Right forelimb (tissue), 1 donor: ENCODE measurements at places on chromosomes 11 and 22.

- DNase-seq, result no peak
These were observed 33.4 kb upstream of the FTH1 start for GRCh38 chr11:62000539-62001446.

- DNase-seq, result no peak
These were observed 260.4 kb upstream of the ARHGAP20 start for GRCh38 chr11:110972640-110973039.

GRCh38 chr11:43573873-43574272 is 106.7 kb upstream of the HSD17B12 start:
- no peak for DNase-seq

DNA sequence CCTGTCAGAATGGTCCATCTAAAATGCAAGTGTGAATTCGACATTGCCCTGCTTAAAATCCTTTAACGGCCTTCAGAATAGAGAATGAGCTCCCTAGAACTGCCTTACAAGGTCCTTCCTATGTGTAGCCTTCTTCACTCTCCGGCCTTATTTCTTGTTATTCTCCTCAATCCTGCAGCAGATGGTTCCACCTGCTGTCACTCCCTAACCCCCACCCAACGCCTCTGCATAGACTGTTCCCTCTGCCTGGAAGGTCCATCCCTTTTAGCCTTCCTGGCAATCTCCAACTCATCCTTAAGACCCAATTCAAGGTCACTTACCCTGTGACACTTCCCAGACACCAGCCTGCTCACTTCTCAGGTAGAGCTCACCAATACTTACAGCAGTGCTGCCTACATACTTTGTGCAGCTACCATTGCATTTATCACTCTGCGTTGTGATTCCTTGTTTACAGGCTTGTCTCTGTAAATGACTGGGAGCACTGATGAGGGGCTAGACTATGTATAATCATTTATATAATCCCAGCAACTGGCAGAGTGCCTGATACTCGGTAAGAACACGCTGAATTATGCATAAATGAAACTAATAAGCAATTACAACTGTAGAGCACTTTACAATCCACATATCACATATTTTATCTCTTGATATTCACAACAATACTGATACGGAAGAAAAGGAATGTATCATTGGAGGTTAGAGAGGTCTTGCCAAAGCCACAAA is 58.9 kb downstream of the CLPB start:
- no peak for DNase-seq

DNA sequence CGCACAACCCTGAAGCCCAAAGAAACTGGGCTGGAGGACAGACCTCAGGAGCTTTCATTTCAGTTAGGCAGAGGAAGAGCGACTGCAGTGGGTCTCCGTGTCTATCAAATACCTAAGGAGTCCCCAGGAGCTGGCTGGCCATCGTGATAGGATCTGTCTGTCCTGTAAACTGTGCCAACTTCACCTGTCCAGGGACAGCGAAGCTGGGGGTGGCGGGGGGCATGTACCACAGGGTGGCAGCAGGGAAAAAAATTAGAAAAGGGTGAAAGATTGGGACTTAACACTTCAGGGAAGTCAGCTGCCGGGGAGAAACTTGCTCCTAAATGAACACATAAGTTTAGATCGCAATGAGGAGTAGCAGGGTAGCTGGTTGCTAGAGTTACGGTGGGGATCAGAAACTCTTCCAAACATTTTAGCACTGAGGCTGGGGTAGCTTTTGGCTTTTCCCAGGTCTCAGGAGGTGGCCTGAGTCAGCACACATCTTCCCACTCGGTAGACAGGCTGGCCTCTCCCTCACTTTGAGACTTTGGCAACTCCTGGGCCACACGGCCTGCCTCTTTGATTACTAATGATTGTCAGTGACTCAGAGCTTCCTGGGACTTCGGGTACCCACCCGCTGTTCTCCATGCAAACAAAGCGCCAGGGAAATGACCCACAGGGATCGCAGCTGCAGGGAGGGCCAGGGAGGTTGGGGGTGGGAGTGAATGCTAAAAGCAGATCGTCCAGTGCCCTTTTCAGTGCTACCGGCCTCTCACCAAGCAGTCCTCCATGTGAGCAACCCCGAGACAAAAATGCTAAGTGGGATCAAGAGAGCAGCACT is 2.9 kb upstream of the MTFP1 start:
- peak; percentile 67 for DNase-seq

DNA sequence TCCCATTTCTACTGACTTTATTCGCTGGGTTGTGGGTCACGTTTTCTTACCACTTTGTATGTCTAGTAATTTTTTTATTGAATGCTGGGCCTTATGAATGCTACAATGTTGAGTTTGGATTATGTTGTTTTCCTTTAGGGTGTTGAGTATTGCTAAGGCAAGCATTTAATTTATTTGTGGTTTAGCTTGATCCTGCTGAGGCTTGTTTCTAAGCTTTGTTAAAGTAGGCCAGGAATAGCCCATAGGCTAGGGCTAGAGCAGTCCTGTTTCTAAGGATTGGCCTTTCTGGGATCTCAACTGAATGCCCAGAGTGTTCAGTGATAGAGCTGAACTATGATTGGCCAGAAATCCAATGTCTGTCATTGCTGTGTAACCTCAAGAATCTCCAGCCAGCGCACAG is 56.1 kb upstream of the LDLRAD3 start:
- DNase-seq, result no peak

GRCh38 chr22:26708256-26709009 is 51.0 kb downstream of the MIAT start:
- no peak for DNase-seq

DNA sequence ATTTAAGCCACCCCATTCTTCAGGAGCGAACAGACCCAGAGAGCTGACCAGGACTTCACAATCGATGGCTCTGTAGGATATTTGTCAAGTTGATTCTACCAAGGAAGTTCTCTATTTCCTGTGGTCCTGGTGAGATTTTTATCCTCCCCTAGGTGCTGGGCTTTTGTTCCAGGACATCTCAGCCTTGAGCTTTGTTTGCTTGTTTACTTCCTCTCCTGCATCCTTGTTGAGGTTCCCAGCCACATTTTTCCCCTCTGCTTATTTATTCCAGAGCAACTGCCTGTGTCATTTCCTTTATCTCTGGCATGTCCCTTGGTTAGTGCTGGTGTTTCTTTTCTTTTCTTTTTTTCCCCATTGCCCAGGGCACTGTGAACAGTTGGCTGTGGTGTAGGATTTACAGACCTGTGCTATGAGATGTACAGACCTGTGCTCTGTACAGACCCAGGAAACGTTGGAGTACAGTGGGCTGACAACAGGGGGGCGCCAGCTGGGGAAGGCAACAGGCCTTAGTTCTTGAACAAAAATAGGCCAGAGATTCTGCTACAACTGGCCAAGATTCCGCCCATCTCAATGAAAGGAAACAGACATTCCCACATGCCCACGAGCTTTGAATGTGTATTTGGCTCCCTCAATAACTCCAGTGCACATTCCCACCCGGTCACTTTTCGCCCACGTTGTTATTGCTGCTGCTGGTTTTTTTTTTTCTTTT is 235.9 kb upstream of the DDI1 start:
- no peak for DNase-seq

GRCh38 chr11:12410006-12410728 is 32.8 kb downstream of the PARVA start:
- peak; percentile 53 for DNase-seq

- no peak for DNase-seq
These were observed 26.1 kb downstream of the ABTB2 start for GRCh38 chr11:34331736-34332135.
